Femur (tissue), 1 donor: ENCODE measurements at places on chromosomes 3 and 15.

- DNase-seq = no peak
Measured at GRCh38 chr3:94615275-94616065, 552.6 kb downstream of the NSUN3 start.

GRCh38 chr3:25424614-25425013 is 3.4 kb upstream of the RARB start:
- DNase-seq = peak; percentile 47

- DNase-seq = no peak
Measured at GRCh38 chr15:101521591-101521990, 32.1 kb upstream of the PCSK6 start.

- DNase-seq = peak; percentile 40
Measured at GRCh38 chr3:133930341-133930933, 34.8 kb upstream of the RAB6B start.

DNA sequence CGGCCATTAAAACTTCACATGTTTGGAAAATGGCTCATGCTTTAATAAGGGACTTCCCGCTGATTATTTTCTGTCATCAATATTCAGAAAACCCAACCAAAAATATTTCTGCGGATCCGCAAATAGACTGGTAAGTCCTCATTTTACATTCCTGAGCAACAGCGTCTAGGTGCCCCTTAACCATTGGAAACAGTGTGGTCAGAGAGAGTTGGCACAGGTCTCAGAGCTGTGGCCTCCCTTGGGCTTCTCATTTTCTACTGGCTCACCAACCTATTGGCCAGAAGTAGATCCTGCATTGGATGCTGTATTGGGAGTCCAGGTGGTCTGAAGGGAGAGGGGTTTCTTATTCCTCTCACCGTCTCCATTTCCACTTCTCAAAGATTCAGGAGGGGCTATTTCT is 348.1 kb upstream of the DCBLD2 start:
- DNase-seq = peak; percentile 36
